ENCODE measurements at places on chromosomes 2 and 18.

DNA sequence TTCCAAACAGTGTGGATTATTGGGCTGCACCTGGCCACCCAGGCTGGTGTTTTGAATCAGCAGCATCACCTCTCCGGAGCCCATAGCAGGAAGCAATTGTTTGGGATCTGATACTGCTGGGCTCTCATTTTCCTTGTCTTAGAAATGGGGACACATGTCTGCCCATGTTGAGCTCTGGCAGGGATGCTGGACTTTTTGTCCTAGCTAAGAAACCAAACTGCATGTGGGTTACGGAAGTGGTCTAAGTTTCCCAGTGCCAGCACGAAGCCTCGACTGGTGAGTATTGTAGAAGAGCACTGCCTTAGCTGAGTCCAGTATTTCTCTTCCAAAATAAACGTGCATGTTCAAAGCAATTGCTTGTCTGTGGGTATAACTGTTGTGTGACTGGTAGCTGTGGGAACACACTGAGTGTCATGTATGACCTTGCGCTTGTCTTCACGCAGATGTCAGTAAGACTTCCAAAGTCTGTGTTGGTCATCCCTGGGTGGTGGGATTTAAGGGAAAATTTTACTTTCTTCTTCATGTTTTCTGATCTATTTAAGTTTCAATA, 43.6 kb downstream of the SH3RF3 start:
- no peak for DNase-seq

DNA sequence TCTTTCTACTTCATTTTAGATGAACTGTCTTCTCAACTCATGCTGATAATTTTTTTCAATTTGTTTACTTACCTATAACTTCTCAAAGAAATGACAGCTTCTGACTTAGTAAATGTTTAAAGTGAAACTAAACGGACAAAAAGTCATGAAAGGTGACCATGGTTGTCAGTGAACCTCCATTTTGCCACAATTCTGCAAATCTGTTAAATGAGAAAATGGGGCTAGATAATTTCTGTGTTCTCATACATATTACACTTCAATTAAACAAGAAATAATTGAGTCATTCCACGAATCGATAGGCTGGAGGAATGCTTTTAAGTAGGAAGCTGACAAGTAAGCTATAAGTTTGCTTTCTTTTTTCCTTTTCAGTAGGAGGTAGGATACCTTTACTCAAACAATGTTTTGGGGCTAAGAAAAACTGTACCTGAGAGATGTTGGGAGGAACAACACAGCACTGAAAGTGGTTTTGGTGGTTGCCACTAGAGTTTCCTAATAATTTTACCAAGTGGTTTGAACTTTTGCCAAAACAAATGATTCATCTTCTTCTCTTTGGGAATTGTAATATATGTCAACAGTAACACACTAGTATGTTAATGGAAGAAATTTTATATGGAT, 17.1 kb downstream of the DYNAP start:
- DNase-seq: peak; percentile 8

DNA sequence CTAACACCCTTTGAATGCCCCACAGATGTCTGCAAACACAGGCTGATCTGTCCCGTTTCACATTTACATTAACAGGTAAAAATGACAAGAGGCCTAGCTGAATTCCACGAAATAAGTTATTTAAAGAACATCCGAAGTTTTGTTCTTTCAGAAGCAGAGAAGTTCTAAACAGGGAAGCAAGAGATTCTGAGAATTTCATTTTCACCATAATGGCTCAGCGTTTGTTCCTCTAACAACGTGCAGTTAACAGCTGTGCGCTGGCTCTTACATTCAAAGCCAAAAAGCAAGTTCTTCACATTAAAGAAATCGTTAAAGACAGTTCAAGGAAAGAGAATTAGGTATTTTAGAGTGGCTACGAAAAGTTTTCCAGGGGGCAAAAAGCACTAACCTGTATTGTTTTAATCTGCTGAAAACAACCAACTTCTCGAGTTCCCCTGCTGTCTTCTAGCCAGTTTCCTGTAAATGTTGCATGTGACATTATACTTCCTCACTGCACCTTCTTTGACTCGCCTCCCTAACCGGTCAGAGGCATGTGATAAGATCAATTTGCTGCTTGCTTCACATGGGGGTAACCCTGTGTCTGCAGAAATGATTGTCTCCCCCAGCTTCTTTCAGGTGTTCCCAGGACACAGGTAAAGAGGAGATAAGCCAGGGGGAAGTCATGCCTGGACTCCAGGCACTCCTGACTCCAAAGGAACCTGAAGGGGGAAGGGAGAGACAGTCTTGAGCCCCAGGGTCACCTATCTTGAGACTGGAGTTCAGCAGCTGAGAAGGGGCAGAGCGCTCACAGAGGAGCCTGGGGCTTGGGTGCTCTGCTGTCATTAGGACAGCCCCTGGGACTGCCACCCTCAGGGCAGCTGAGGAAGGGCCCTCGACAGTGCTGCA, 36.8 kb upstream of the WIPF1 start:
- DNase-seq: no peak

- no peak for DNase-seq
These were observed 156.2 kb upstream of the DNMT3A start for GRCh38 chr2:25497918-25498407.

GRCh38 chr2:187093771-187094412, 244.9 kb upstream of the ZSWIM2 start:
- no peak for DNase-seq

DNA sequence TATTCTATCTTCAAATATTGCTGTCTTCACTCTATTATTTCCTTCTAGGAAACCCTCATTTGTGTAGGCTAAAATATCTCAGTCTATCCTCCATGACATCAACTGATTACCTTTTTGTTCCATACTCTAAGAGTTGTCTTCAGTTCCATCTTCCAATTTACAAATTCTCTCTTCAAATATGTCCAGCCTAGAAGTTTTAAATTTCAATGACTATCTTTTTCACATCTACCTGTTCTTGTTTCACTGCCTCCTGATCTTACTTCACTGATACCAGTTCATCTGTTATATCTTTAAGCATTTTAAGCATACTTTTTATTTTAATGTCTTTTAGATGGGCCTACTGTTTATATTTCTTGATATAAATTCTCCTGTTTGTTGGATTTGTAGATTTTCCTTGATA, 53.6 kb upstream of the COX7A2L start:
- DNase-seq: no peak

GRCh38 chr2:134426721-134427120, 172.8 kb downstream of the MGAT5 start:
- no peak for DNase-seq

- peak; percentile 85 for DNase-seq
These were observed 179.7 kb downstream of the ACKR3 start for GRCh38 chr2:236749346-236749745.

- DNase-seq: peak; percentile 28
These were observed 98.6 kb downstream of the CAPN13 start for GRCh38 chr2:30708491-30709290.

- no peak for DNase-seq
These were observed 15.4 kb downstream of the HS6ST1 start for GRCh38 chr2:128303095-128303791.

GRCh38 chr2:218221000-218221399, 4.0 kb downstream of the ARPC2 start:
- no peak for DNase-seq

- DNase-seq: no peak
These were observed 368.9 kb upstream of the HS6ST1 start for GRCh38 chr2:128687565-128687964.

GRCh38 chr2:172993931-172994717, 81.5 kb upstream of the MAP3K20 start:
- no peak for DNase-seq

DNA sequence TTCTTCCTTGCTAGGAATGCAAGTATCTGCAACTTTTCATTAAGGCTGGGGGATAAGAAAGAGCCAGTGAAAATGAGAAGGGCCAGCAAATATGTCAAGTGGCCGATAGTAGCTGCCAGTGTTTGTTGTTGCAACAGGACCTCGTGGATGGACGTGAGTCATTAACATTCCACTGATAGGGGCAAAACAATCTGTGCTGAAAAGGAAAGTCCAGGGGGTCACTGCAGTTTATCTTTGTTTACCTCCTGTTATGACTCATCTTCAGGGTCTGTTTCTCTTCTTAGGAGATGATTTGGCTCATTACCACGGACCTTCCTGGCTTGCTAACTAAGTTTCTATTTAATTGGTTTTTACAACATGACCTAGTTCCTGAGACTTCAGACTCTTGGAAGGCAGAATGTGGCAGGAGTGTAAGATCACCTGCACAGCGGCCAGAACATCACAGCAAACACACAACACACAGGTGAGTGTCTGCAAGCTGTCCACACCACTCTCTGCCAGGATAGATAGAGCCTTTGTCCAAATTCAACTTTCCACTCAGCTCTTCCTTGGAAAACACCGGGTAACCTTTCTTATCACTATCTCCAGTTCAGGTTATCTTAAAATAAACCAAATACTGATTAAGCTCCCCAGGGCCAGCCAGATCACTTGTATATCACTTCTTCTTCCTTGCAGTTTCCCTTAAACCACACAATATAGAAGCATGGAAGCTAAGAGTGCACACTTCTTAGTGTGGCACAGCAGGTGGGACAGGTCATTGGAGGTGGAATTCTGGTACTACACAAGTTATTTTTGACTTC, 157.5 kb upstream of the LMAN1 start:
- peak; percentile 57 for DNase-seq

GRCh38 chr2:200264631-200265030, 41.9 kb upstream of the SPATS2L start:
- no peak for DNase-seq

DNA sequence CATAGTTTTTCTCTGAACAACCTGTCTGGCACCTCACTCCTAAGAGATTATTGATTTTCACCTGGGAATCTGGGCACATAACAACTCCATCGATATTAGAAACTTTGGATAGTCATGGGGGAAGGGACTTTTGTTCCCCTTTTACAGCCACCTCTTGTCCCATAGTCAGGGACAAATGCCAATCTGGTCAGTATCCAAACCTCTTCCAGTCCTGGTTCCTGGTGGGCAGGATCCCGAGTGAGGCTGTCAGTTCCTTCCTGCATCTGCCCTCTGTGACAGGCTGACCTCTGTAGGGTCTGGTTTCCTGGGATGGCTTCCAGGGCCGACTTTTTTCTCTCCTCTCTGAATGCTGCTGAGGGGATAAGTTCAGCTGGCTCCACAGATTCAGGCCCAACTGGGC, 11.0 kb downstream of the KIF5C start:
- no peak for DNase-seq

DNA sequence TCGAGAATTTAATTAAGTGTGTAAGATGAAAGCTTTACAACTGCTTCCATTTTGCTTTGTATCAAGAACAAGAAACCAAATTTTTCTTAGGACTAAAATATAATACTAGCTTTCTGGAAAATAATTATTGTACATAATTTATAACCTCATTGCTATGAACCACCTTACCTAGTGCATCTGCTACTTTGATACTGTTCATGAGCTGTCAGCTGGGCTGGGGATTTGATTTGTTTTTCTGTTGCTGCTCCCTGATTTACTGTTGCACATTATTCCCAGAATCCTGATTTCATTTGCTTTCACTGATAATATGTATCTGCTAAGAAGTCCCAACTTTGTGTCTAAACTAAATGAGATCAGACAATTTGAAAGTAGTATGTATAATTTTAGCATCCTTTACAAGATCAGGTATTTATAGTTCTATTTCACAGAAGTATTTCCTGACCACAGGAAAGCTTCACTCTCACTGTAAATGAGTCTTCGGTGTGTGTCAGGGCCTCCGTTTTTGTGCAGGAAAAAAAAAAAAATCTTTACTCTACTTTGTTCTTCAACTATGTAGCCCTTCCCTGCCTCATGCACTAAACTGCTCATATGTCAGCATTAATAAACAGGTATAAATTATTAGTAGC, 105.6 kb upstream of the CCDC150 start:
- DNase-seq: no peak

GRCh38 chr2:196174404-196174803, 3.0 kb upstream of the STK17B start:
- DNase-seq: no peak

DNA sequence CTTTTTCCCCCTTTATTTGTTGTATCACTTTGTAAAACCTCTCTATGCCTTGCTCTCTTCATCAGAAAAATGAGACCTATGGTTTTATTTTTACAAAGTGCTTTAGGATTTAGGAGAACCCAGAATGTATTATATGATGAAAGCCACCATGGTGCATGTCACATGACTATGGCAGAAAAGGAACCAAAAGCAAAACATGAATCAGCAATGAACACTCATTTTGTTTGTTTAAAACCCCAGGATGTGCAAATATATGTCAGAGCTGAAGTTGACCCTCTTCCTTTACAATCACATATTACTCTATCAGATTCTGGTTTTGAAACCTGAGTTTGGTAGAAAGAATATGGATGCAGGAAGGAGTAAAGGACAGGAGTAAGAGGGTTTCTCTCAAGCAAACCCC, 70.0 kb downstream of the FIGN start:
- DNase-seq: no peak

DNA sequence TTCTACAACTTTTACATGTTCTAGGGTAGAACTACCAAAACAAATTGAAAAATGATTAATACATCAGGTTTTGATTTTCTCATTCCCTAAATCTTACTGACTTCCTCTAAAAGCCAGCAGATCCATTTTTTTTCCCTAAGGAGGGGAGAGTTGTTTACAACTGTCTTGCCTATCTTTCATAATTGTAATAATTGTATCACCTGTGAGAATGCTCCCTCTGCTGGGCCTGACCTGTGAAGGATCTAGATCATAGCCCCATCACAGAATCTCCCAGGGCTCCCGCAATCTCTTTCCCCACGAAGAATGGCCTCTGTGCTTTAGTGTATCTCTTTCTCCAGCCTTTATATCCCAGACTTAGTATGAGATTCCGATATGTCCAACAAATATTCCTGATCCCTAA, 9.1 kb downstream of the LOXL3 start:
- no peak for DNase-seq

DNA sequence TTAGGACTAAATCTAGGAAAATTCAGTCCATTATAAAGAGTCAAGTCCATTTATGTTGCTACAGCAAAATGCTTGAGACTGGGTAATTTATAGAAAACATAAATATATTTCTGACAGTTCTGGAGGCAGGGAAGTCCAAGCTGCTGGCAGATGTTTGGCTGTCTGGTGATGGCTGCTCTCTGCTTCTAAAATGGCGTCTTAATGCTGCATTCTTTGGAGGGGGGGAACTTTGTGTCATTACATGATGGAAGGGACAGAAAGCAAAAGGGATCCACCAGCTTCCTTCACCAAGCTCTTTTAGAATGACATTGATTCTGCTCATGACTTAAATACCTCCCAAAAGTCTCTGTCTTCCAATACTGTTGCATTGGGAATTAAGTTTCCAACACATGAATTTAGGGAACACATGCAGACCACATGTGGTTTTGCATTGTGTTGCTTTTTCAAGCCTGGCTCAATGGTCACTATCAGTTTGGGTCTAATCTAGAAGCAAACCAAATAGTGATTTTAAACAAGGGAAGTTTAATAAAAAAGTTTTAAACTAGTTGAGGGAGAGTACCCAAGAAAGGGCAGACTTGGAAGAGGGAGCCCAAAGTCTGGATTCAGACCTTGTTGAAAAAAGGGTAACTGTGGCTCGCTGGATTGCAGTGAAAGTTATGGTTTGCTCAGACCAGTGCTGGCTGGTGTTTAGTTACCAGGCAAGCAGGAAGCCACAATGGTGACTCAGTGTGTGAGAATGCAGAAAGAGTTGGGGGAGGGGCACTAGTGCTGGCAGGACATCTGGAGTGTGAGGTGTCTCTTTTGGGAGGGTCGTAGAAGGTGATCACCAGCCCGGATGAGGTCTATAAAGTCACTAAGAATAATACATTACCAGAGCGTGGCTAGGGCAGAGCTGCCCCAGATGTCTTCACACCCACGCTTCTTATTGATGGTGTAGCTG, 30.8 kb downstream of the C18orf54 start:
- peak; percentile 91 for DNase-seq

GRCh38 chr2:183284606-183285005, 160.4 kb downstream of the NUP35 start:
- peak; percentile 77 for DNase-seq

Measured in fibroblast of upper back skin (primary cell).